ENCODE measurements at places on chromosomes 16 and 17.

GRCh38 chr16:57578521-57579360, 36.3 kb downstream of the ADGRG5 start:
- no peak for DNase-seq

DNA sequence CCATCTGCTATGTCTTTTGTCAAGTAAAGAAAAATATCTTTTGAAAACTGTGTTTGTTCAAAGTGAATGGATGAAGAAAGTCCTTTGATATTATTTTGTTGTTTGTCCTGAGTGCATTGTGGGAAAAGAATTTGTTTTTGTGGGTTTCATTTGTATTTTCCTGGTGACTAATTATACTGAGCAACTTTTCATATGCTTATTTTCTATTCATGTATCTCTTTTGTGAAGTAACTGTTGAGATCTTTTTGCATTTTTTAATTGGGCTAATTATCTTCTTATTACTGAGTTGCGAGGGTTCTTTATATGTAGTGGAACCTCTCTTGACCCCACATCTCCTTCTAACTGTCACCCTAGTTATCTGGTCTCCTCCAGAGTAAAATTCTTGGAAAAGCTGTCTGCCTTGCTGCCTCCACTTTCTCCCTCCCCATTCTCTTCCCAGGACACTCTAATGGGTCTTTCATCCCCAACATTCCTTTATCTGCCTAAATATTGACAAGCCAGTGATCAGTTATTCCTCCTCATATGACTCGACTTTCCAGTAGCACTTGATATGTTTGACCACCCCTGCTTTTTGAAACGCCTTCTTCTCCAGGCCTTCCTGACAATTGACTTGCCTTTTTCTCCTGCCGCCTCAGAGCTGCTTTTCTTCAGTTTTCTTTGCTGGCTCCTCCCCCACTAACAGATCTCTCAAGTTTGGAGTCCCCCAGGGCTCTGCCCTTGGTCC, 117.6 kb upstream of the HAS3 start:
- DNase-seq, result no peak

- DNase-seq, result no peak
These were observed 39.4 kb downstream of the HS3ST3A1 start for GRCh38 chr17:13562271-13562800.

- no peak for DNase-seq
These were observed 16.7 kb upstream of the C16orf78 start for GRCh38 chr16:49356728-49357488.

GRCh38 chr16:48361012-48361411, 24.2 kb downstream of the SIAH1 start:
- DNase-seq, result no peak

DNA sequence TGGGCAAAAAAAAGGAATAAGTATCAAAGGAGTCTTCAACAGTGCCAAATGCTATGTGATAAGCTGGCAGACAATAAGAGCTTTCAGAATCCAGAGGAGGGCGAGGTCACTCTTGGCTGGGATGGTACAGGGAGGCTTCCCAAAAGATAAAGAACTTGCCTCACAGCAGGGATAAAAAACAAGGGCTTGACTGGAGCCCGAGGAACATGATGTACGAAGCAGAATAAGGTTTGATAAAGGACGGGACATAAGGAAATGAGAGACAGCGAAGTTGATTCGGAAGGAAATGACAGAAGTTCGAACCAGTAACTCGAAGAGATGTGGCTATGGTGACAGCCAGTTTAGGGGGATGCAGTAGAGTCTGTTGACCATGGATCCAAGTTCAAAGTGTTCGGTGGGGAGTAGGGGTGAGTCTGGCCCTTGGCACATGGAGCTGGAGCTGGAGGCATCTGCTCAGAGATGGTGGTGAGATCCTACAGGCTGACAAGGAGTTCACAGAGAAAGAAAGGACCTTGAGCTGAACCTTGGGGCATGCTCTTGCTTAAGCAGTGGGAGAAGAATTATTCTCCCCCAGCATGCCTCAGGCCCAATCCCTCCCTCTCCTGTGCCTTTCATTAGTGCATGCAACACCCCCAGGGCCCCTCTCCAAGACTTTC, 137.6 kb upstream of the RCVRN start:
- DNase-seq, result no peak

DNA sequence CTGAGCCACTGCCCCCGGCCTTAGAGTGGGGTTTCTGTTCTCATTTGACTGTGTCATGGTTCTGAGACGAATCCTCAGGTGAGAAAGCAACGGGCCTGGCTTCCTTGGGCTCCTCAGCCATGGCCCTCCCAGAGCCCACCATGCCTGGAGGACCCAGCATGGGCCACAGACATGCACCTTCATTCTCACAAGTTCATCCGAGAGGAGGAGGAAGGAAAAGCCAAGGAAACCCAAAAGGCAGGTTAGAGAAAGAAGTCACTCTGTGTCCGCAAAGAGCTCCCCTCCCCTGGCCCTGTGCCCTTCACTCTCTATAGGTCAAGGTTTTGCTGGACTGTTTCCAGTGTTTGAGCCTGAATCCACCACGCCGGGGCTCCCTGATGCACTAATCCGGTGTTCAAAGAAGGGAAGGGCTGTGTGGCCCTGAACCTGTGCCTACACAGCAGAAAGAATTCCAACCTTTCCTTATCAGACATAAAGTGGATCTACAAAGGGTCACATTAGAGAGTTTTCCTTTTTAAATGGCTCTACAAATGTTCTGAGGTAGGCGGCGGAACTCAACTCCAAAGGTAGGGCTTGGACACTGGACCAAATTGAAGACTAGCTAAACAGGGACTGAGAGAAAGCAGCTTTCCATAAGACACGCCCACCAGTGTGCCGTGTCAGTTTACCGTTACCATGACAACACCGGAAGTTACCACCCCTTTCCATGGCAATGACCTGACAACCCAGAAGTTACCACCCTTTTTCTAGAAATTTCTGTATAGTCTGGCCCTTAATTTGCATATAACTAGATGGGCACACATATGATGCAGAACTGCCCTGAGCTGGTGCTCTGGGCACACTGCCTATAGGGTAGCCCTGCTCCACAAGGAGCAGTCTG, 15.9 kb upstream of the PECAM1 start:
- DNase-seq, result no peak

GRCh38 chr16:86669937-86670749, 91.8 kb downstream of the FOXL1 start:
- DNase-seq, result no peak

DNA sequence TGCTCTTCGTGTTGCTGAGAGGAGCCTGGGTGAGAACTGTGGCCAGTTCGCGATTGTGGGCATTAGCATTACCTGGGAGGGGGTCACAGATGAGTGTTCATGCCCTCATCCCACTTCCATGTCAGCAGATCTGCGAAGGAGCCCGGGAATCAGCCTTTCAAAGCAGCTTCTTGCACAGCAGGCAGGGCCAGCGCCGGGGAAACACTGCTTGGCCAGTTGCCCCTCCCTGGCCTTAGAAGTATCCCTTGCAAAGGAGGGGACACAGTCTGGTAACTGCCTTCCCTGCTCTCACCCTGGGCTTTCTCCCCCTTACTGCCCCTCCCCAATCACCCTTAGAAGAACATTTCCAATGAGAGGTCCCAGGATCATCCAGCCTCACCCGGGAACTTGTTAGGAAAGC, 42.8 kb upstream of the FOXF1 start:
- no peak for DNase-seq

- no peak for DNase-seq
These were observed 5.7 kb downstream of the LLGL1 start for GRCh38 chr17:18231164-18231563.

GRCh38 chr17:15963670-15964110, 18.8 kb downstream of the ADORA2B start:
- no peak for DNase-seq

Measured in mucosa of gallbladder (tissue), 1 donor.